ENCODE measurements at places on chromosomes 3 and 15.

DNA sequence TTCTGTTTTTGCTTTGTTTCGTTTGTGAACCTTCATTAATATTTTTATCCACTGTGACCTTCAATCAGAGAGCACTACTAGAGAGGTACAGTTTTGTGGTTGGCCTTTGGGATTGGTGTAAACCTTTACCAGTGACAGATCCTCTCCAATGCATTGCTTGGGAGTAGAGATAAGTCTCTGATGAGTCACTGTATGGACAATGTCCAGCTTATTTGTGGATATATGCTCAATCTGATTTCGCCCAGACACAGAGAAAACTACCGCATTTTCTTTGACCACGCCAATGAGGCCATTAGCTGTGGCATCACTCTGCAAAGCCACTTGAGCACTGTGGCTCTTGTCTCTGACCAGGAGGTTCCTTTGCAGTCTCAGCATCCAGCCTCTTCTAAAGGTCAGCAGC lies 964.7 kb downstream of the TUSC7 start:
- DNase-seq, result no peak

GRCh38 chr3:168801794-168802193 lies 706.1 kb upstream of the GOLIM4 start:
- peak; percentile 37 for DNase-seq

DNA sequence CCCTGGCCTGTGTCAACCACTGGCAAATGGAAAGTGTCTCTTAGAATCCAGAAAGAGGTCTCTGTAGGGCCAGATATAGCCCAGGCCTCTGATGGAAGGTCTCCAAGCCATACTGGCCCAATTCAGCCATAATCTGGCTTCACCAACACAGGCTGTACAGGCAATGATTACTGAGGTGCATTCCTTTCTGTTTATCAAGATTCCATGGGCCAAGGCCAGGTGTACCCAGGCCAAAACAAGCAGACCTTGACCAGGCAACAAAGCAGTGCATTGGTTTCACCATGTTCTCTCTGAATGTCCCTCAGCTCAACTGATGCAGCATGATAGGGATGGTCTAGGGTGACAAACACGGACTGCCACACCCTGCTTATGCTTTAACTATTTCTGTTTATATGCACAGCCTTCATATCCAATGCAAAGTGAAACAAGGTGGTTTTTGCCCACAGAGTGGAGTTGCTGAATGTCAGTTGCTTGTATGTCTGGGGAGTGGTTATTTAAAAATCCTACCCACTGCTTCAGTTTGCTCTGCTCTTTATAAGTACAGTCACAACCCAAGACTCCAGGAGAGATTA lies 25.2 kb downstream of the CCNL1 start:
- DNase-seq, result no peak

GRCh38 chr15:24747376-24747775 lies 71.8 kb downstream of the NPAP1 start:
- DNase-seq, result no peak

GRCh38 chr15:61890106-61890505 lies 170.1 kb downstream of the VPS13C start:
- no peak for DNase-seq

DNA sequence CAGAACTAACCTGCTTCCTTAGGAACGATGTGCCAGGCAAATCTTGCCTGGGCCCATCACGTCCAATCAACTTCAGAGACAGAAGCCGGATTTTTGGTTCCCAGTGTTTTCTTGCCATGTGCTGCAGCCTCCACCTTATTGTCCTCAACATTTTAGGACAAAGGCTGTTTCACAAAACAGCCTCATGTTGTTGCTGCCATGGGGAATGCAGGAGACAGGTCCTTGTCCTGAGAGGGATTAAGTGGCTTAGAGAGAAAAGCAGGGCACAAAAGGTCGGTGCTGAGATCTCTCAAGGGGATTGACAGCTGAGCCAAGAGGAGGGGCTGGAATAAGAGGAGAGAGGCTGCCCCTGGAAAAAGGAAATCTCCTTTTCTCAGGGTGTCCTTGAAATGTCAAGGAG lies 11.3 kb upstream of the NMNAT3 start:
- no peak for DNase-seq

GRCh38 chr3:187986514-187986934 lies 167.4 kb upstream of the LPP start:
- peak; percentile 63 for DNase-seq

DNA sequence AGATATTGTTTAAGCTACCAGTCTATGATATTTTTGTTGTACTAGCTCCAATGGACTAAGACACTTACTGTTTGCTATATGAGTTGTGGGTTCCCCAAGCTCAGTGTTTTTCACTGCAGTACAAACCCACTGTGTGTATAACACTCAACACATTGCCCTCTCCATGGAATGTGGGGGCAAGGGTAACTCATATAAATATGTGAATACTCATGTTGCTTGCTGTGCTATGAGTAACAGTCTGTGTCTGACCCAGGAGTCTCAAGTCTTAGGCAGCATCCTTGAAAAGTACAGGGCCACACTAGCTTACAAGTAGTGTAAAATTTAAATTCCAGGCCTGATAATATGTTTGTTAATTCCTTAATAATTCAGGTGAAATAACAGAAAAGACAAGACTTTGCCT lies 22.5 kb upstream of the CNTN3 start:
- DNase-seq, result no peak

- no peak for DNase-seq
Measured at GRCh38 chr3:9861626-9862130, 17.9 kb upstream of the RPUSD3 start.

All from BJ (cell line).